ENCODE measurements at places on chromosomes 5 and 9.

GRCh38 chr5:55675119-55675518, 37.0 kb downstream of the SLC38A9 start:
- no peak for DNase-seq

DNA sequence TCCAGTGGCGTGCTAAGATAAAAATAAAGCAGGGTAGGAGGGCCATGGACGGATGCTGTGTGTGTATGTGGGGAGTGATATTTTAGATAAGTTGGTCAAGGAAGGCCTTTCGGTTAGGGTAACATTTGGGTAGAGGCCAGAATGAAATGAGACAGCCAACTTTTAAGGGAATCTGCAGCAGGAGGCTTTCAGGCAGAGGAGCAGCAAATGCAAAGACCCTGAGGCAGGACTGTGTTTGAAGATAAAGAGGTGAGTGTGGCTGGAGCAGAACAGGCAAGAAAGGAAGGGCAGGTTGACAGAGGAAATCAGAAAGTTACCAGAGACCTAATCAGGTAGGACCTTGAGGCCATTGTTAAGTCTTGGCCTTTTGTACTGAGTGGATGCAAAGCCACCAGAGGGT, 106.2 kb downstream of the MAST4 start:
- no peak for DNase-seq

DNA sequence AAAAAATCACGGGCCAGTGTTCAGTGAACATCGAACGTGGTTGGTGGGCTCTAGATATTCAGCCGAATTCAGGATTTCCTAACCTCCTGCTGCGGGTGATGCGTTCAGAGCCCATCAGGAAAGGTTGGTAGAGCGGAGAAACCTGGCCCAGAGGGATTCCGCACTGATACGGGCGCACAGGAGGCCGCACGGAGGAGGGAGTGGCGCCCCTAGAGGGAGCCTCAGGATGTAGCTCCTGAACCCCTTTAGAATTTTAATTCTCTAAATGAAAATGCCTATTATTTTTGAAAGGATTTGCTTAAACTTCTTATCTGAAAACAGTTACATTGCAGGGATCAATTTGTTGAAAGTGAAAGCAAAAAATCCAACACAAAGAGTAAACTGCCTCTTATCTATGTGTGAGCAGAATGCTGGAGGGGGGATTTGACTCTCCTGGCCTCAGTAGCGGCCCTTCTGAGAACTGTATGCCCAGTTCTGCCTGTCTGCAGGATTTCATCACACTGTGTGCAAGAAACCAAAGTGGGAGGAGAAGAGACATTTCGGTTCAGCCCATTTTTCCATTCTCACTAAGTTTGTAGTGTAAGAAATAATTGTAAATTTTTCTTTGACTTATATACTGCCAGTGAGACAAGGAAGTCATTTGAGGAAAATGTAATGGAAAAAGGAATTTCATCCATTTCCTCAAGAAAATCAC, 75.9 kb downstream of the TENT4A start:
- DNase-seq, result no peak

- peak; percentile 54 for DNase-seq
These were observed 523 bp downstream of the MAML1 start for GRCh38 chr5:179732918-179733771.

- DNase-seq, result peak; percentile 49
These were observed 760 bp upstream of the MAN1B1 start for GRCh38 chr9:137085920-137086530.

DNA sequence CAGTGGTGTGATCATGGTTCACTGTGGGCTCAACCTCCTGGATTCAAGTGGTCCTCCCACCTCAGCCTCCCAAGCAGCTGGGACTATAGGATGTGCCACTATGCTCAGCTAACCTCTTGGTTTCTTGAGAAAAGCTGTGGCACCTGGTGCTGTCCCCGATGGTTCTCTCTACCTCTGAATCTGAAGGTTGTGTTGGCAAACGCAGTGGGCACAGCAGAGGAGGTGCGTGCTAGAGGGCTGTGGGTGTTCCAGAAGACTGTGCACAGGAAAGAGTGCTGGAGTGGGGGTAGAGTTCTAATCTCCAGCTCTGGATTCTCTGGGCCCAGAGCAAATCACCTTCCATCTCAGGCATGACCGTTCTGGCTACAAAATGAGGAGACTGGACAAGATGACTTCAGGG, 12.5 kb downstream of the RGS3 start:
- no peak for DNase-seq

GRCh38 chr9:114643896-114644295, 13.7 kb downstream of the TEX53 start:
- DNase-seq, result no peak

DNA sequence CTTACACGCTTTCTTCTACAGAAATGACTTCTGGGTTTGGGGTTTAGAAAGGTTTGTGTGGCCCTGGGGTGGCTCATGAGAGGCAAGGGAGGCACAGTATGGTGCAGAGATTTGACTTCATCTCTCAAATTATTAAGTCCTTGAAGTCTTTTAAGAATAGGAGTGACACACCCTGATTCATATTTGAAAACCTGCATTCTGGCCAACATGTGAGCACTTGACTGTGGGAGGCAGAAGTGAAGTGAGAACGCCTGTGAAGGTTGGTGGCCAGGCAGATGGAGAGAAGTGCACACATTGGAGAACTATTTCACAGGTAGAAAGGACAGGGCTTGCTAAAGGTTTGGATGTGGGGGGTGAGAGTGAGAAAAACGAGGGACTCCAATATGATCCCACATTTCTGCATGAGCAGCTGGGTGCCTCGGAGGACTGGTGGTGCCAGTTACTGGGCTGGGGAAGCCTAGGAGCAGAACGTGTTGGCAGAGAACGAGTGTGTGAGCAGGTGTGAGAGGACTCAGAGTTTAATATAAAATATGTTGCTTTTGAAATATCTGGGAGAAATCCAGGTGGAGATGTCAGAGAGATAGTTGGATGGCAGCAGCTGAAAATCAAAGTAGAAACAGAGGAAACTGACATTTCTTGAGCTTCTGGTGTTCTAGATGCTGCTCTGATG, 240.0 kb upstream of the ADAMTSL1 start:
- DNase-seq, result no peak

- DNase-seq, result no peak
These were observed 34.2 kb upstream of the FBN2 start for GRCh38 chr5:128572051-128572929.

DNA sequence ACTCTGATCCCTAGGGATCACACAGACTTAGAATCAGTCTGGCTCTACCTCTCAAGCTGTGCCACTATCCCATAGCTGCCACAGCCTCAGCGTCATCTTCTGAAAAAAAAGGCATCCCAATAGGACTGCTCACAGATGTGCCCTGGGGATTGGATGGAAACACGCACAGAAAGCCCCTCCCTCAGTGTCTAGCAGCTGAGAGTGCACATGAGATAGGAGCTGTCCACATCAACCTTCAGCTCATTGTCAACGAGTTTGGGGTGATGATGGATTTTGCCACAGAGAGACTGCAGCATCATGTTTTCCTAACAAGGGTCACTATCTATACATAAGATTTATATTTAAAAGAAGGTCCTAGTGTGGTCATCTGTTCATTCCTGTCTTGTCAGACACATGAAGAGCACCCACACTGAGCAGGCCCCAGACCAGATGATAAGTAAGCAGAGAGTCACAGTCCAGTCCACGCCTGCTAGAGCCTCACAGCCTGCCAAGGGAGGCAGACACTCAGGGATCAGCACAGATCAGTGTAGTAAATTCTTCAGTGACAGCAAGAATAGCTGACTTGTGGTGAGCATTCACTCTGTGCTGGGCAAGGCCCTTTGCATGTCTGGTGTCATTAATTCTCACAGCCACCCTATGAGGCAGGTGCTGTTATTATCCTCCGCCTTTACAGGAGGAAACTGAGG, 25.8 kb downstream of the AFAP1L1 start:
- DNase-seq, result no peak

- DNase-seq, result no peak
These were observed 219.4 kb downstream of the ATPSCKMT start for GRCh38 chr5:10030219-10030831.

GRCh38 chr5:56816546-56817081, 1.3 kb downstream of the MAP3K1 start:
- peak; percentile 75 for DNase-seq

DNA sequence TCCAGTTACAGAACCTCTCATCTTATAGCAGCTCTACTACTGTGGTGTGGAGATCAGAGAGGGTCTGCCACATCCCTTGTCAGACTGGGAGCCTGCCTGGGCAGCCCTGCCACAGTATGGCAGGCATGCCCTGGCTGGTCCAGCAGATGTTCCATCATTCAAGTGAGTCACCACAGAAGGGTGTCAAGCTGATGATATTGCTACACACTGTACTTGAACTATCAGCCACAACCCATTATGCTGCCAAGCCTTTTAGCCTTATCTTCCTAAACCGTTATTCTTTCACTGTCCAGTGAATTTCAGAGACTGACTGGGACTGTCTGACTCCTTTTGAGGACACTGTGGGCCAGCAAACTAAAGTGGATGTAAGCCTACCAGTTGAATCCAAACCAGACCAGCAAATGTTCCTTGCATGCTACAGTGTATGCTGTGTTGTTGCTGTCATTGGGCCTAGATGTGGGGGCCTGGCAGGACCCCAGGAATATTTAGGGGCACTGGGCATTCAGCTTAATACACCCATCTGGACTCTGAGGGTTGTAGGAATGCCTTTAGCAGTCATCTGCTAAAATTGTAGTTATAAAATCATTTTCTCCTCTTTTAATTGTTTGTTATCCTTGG, 202.6 kb downstream of the NR3C1 start:
- DNase-seq, result no peak

DNA sequence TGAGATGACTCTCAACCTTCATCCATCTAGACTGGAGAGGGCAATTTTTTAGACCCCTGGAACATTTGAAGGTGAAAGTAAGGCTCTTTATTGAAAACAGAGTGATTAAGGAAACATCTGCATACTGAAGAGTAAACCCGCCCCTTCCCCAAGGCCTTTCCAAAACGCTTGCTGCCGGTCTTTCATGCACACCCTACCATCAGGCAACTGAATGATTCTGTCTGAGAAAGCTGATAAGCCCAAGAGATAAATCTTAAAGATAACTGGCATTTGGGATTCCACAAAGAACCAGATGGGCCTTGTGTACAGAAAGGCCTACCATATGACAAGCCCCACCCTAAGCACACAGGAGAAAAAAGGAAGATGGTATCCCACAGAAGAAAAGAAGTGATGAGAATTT, 54.4 kb upstream of the PIK3R1 start:
- no peak for DNase-seq

- no peak for DNase-seq
These were observed 35.6 kb downstream of the BRINP1 start for GRCh38 chr9:119333507-119334229.
